Temporal lobe (tissue), 4 donors: ENCODE measurements at places on chromosomes 16 and 17. TPM values are rescaled to one million over a fixed set of nuclear protein-coding genes. Genes with fewer than 3 reads are reported as not detected.

Gene TOX3
- total RNA-seq: 17.0 TPM

Gene EPX
- not detected for total RNA-seq

Gene FA2H
- 0.49 TPM for total RNA-seq

Gene PPY
- not detected for total RNA-seq

Gene KIAA0513
- total RNA-seq: 42.0 TPM

Gene CDC42EP4
- 59.3 TPM for total RNA-seq

Gene PABPN1L
- total RNA-seq: 0.49 TPM

Gene CES5A
- not detected for total RNA-seq

Gene C17orf113
- total RNA-seq: 2.5 TPM

Gene C17orf78
- total RNA-seq: not detected

Gene DDX19B
- total RNA-seq: 18.7 TPM

Gene SP6
- 0.25 TPM for total RNA-seq

Gene PIPOX
- 3.0 TPM for total RNA-seq

Gene KRTAP4-4
- total RNA-seq: not detected

Gene KRTAP17-1
- total RNA-seq: not detected

Gene ACSM2A
- not detected for total RNA-seq

Gene RARA
- 4.9 TPM for total RNA-seq

Gene KRTAP1-1
- total RNA-seq: not detected

Gene DYNLRB2
- 1.7 TPM for total RNA-seq

Gene HSD17B2
- 0.74 TPM for total RNA-seq

Gene KRT15
- 0.25 TPM for total RNA-seq

Gene PIK3R6
- 1.2 TPM for total RNA-seq

Gene CHST4
- total RNA-seq: under 0.01 TPM

Gene CLEC18C
- total RNA-seq: 0.25 TPM

Gene MMP25
- total RNA-seq: 0.49 TPM

Gene MCRIP1
- total RNA-seq: 59.3 TPM

Gene PRCD
- total RNA-seq: 2.0 TPM

Gene WSCD1
- total RNA-seq: 24.6 TPM

Gene CCL4L2
- total RNA-seq: 2.0 TPM

Gene SLC16A13
- total RNA-seq: 0.25 TPM

Gene LGALS9
- 1.7 TPM for total RNA-seq

Gene NOD2
- total RNA-seq: 0.49 TPM

Gene TBX6
- 0.25 TPM for total RNA-seq

Gene VPS4A
- total RNA-seq: 28.0 TPM

Gene CBFA2T3
- total RNA-seq: 2.5 TPM

Gene COX6A2
- not detected for total RNA-seq

Gene KRTAP3-3
- not detected for total RNA-seq

Gene PRM1
- not detected for total RNA-seq
